ENCODE measurements at places on chromosomes 6 and 20.

DNA sequence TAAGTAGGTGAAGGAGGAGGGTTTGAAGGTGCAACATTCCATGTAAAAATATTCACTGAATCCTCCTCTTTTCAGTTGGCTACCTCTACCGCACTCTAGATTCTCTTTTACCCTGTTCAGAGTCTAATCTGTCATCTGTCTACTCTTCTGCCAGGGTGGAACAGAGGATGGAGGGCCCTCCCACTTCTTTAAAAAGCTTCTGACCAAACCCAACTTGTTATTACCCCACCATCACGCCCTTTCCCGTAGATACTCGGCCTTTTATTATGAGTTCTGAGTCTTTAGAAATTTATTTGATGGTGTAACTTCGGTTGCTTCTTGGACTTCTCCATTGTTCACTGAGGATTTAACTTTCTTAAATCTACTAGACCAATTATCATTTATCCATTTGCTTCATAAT is 11.7 kb downstream of the STX11 start:
- no peak for DNase-seq

GRCh38 chr6:3800850-3801591 is 48.2 kb upstream of the FAM50B start:
- DNase-seq = no peak

DNA sequence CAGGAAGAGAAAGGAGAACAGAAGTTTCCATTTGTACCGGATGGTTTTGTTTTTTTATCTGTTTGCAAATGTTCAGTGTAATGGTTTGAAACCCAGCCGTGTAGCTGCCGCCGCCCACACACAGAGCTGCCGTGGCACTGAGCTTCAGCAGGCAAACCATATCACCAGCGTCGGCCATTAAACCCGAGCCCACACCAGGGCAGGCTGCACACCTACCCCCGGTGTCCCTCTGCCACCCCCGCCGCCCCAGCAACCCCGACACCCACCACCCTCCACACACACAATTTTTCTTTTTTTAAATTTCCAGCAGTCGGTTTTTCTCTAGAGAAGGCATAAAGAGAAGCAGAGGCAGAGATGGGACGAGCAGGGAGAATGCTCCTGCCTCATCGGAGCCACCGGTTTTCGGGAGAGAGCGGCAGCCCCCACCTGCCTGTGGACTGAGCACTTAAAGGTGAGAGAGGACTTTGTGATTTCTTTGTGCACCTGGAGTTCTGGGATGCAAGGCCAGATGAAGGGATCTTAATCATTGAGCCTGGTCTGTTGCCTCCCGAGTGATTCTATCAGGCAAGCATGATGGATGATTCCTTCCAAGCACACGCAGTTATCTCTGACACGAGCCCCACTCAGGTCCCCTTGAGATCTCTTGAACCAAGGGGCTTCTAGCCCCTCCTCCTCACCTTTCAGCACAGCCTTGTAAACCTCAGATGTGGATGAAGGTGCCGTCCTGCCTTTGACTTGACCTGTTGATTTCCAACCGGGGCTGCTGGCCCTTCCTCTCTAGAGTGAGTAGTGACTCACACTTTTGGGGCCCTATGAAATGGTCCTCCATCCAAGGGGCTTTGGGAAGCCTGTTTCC is 17.5 kb upstream of the ZNF831 start:
- no peak for DNase-seq

- peak; percentile 21 for DNase-seq
Observed at GRCh38 chr20:9068233-9068801, 570 bp upstream of the PLCB4 start.

DNA sequence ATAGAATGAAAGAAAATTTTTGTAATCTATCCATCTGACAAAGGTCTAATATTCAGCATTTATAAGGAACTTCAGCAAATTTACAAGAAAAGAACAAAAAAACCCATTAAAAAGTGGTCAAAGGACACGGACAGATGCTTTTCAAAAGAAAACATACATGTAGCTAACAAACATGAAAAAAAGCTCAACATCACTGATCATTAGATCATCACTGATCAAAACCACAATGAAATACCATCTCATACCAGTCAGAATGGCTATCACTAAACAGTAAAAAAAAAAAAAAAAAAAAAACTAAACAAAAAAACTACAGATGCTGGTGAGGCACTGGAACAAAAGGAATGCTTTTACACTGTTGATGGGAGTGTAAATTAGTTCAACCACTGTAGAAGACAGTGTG is 837.1 kb downstream of the EPHA7 start:
- DNase-seq = no peak

GRCh38 chr6:110422444-110422822 is 7.1 kb upstream of the DDO start:
- DNase-seq = no peak

DNA sequence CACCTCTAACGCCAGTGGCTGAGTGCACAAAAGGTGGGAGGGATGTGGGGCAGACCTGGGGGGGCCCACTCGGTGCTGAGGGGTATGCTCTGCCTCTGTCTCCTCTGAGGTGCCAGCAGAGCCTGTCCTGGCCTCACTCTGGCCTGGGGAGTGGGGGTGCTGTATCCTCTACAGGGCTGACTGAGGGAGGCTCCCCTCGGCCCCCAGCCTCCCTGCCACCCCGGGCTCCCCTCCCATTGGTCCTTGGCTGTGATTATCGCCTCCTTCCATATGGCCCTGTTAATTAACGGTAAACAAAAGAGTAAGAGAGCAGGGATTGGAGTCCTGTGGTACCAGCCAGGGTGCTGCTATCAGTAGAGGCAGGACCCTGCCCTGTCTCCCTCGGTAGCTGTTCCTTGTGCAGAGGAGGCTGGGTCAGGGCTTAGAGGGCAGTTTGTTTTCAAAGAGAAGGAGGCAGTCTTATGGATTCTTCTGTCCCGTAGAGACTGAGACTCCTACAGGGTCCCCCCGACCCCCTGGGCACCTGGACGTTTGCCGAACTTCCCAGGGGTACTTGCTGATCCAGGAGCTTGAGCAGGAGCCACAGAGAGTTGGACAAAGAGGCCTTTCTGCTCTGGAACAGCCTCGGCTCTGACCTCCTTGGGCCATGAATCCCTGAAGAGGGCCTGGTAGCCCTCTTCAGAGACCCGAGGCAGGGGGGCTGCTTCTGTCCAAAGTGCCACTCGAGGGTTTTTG is 1.8 kb downstream of the MYT1 start:
- DNase-seq = no peak

DNA sequence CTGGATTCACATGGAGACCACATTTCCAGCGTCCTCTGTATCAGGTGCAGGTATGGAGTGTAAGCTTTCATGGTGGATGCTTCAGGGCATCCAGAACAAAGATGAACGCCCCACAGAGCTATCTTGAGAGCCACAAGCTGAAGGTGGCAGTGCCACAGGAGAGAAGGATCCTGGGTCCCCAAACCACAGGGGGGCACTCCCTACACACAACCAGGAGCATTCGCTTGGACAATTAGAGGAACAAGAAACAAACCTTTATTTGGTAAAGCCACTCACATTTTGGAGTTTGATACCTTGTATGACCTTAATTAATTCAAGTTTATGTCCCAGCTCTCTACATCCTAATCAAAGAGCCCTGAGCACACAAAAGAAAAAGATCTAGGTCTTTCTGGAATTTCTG is 406.3 kb downstream of the PREX1 start:
- no peak for DNase-seq

DNA sequence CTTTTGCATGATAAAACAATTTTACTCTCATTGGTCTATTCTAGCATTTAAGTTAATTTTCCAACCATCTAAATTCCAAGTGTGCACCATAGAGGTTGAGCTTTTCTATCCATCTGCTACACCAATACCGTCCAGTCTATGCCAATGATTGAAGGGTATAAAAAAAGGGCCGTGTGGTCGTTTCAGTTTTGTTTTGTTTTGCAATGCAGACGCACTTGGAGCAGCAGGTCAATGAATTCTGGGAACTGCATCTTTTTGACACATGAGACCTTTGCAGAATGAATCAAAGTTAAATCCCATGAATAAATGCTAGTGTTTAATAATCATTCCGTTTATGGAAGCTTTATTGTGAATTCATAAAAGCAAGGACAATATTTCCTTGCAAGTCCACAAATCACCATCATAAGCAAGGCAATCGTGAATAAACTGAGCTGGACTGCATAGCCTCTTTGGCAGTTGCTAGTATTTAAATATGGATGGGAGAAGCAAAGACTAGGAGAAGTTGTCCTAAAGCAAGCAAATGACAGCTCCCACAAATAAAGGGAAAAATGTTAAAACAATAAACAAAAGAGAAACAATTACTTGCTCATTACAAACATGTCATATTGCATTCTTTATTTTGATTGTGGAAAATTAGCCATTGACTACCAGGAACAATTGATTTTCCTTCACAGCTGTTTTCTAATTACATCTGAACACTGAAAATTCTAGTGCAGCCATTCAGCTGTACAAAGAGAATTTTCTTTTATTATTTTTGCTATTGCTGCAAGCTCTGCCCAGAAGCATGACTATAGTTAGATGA is 649.7 kb upstream of the GJE1 start:
- no peak for DNase-seq

DNA sequence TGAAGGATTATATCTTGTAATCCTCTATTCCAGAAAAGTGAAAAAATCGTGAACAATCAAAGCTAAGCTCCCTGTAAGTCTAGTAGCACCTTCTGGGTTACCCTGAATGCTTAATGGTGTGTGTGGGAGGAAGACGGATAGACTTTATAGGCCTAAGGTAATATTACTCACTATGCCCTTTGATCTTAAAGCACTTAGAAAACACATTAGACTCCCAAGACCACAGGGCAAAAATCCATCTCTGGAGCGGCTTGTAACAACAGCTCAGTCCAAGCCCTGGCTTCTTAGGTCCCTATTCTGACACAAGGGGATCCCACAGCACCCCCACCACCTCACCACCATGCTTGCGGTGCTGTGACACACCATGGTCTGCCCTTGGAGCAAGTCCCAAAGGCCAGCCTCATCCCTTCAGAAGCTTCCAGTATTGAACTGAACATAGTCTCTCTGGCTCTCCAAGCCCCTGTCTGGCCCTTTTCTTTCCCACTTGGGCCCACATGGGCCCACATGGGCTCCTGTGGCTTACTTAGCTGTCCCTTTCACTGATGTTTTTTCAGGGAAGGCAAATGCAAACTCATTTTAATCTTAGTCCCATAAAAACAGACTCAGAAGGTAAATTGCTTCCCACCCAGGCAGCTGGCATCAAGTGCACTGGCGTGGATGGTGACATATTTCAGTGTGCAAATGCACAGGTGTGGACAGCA is 28.3 kb downstream of the C6orf132 start:
- DNase-seq = no peak

- DNase-seq = no peak
Observed at GRCh38 chr6:17144016-17144415, 42.2 kb downstream of the STMND1 start.

- no peak for DNase-seq
Observed at GRCh38 chr6:103404799-103405198, 1454.9 kb downstream of the HACE1 start.

DNA sequence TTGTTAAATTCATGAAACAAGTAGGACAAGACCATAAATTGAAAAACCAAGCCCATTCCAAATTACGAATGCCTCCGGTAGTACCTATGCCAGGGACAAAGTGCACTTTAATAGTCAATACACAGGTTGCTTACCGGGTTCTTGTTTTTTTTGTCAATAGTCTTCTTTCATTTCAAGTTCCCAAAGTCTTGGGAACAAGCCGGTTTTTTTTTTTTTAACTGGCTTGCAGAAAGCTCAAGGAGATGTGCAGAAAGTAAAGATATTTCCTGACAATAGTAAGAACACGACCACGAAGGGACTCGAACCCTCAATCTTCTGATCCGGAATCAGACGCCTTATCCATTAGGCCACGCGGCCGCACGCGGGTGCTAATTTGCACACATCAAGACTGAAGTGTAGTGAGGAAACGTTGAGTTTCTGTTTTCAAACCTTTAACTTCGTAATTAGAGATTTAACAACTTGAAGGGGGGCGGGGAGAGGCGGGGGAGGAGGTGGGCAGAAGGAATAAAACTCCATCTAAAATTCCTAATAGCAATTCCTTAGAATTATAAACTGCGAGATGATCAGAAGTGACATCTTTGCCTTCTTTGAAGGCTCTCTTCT is 181.0 kb downstream of the TRIM27 start:
- no peak for DNase-seq

DNA sequence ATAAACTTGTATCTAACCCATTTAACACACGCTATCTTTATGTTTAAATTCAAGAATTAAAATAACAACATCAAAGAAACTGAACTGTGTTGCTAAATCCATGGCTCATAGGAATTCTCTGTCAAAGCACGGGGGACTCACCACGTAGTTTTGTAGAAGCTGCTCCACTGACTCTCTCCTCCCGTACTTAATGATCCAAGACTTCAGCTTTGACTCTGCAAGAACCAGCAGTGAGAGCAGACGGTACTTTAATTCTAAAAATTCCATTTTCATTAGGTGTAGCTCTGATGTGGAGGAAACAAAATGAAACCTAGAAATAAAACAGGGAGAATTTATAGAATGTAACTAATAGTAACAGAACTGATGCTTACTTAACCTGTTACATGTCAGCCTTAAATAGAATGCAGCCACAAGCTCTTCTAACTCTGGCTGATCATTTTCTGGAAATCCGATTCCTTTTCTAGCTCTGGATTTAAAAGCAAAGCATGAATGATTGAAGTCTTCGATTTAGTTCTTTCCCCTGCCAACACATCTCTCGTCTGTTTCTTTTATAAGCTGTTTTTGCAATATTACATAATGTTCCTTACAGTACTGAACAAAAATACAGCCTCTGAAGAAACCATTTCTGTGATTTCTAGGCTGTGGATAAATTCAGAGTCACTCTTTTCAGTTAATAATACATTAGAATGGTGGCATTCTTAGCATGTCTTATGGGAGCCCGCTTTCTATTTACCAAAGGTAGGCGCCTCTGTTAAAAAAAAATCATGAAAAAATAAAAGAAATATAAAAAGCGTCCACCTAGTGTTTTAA is 165.5 kb downstream of the SYNE1 start:
- DNase-seq = no peak

- no peak for DNase-seq
Observed at GRCh38 chr6:75266716-75267291, 17.8 kb downstream of the TMEM30A start.

- no peak for DNase-seq
Observed at GRCh38 chr20:11190741-11191140, 516.9 kb upstream of the JAG1 start.

DNA sequence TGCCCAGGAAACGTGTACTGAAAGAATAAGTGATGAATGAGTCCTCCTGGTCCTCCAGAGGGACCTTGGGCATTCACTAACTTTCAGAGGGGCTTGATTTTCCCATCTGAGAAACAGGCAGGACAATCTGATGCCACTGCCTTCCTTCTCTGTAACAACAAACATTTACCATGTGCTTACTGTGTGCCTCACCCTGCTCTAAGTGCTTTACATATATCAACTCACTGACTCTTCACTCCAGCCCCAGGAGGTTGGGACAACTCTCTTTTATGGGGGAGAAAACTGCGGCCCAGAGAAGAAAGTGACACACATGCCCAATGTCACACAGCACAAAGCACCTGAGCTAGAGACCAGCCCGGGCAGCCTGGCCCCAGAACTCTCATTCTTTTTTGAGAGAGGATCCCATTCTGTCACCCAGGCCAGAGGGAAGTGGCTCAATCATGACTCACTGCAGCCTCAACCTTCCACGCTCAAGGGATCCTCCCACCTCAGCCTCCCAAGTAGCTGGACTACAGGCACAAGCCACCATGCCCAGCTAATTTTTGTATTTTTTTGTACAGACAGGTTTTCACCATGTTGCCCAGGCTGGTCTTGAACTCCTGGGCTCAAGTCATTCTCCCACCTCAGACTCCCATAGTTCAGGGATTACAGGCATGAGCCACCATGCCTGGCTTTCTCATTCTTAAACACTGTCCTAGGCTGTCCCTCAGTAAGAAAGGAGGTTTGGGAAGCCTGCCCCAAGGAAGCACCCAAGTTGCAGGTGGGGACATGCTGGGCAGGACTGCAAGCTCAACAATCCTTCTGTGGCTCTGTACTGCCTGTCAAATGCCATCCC is 38.0 kb downstream of the NOL4L start:
- no peak for DNase-seq
